Activated T-cell treated with anti-CD3 and anti-CD28 coated beads for 48 hours (primary cell): ENCODE measurements at places on chromosomes 13 and 19.

DNA sequence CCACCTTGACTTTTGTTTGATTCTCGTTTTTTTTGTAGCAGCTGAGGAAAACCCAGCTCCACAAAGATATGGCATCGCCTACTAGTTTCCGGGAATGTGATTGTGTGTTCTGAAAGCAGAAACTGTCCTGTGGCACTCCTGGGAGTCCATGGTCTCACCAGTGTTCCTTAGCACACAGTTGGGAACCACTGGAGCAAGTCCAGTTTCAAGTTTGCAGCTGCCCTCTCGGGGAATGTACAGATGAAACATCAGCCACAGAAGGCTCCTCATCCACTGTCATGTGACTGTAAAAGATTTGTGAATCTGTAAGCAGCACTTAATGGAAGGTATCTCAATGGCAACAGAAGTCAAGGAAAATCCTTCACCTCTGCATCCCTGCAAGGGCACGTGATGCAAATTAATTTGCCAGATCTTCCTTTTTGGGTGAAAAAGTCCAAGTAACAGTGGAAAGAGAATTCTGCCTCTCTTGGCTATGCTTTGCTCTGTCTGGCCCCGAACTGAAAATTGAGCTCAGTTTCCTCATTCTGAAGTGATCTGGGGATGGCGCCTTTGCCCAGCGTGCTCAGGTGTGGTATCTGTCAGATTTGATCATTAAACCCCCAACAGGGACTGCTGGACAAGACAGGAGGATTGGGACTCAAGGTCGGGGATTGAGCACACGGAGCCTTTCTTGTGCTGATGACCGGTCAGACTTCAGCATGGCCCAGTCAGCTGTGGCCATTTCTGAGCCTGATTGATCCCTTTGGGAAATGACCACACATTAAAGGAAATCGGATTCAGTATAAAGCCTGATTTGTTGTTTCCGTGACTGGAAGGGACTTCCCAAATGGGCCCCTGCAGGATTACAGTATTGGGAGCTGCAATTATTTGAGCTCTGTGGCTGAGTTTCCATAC, 58.8 kb downstream of the ING1 start:
- DNase-seq: no peak

GRCh38 chr13:77430377-77430951, 103.6 kb upstream of the MYCBP2 start:
- no peak for DNase-seq

- no peak for DNase-seq
These were observed 15.0 kb downstream of the MRPS12 start for GRCh38 chr19:38945562-38946228.

GRCh38 chr13:60435762-60436374, 38.8 kb downstream of the TDRD3 start:
- DNase-seq: no peak

- DNase-seq: no peak
These were observed 11.7 kb downstream of the MKNK2 start for GRCh38 chr19:2039089-2039958.

- DNase-seq: no peak
These were observed 15.5 kb downstream of the SERP2 start for GRCh38 chr13:44389060-44389666.

DNA sequence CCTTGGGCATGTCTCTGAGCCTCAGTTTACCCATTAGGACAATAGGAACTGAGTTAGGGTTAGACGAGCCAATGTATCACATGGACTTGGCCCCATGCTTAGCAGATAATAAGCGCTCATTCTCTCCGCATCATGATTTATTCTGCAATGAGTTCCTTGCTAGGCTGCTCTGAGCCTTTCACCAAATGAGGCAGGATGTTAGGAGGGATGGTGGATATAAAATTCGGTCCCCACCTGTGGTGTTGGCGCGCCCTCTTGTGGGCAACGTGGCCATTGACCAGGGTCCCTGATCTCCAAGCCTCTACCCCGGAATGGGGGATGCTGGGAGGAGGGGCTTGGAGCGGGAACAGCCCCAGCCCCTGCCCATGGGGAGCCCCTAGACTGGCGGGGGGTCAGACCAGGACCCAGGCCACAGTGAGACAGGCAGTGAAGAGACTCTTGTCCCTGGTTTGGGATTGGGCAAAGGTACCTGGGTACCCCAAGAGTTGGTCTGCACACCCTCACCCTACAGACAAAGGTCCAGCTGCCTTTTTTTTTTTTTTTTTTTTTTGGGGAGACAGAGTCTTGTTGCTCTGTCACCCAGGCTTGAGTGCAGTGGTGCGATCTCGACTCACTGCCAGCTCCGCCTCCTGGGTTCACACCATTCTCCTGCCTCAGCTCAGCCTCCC, 43.9 kb downstream of the CERS4 start:
- DNase-seq: peak; percentile 76

DNA sequence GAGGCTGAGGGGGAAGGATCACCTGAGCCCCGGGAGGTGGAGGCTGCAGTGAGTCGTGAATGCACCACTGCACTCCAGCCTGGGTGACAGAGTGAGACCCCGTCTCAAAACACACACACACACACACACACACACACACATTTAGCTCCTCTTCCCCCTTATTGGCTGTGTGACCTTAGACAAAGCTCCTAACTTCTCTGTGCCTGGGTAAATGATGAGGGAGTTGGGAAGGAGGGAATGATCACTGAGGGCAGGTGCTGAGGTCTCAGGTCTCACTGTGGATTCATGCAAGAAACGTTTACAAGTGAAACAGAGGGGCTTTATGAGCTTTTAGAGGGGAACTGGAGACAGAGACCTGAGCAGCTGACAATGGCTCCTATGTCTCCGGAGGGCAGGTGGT, 16.9 kb upstream of the BCL3 start:
- DNase-seq: no peak

DNA sequence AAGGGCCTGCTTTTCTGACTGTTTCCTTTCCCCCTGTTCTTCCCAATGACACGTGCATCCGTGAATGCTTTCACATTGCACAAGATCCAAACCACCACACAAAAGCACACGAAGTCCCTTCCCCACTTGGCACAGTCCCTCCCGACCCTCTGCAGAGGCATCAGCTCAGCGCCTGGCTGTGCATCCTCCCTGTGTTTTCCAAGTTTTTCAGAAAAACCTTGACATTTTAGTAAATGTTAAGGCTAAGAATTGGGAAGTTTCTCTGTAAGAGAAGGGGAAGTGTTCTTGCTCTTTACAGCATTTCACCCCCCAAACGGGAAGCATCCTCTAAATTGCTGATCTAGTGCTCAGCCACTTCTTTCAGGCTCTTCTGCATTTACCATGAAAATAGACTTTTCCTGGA, 94.5 kb upstream of the TM9SF2 start:
- DNase-seq: no peak

GRCh38 chr19:10820173-10820572, 15.8 kb downstream of the TMED1 start:
- DNase-seq: no peak

DNA sequence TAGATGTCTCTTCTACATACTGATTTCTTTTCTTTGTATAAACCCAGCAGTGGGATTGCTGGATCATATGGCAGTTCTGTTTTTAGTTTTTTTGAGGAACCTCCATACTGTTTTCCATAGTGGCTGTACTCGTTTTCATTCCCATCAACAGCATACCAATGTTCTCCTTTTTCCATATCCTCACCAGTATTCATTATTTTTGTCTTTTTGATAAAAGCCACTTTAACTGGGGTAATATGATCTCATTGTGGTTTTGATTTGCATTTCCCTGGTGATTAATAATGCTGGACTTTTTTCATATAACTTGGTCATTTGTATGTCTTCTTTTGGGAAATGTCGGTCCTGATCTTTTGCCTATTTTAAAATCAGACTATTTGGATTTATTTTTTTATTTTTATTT, 108.5 kb downstream of the PAN3 start:
- DNase-seq: no peak

DNA sequence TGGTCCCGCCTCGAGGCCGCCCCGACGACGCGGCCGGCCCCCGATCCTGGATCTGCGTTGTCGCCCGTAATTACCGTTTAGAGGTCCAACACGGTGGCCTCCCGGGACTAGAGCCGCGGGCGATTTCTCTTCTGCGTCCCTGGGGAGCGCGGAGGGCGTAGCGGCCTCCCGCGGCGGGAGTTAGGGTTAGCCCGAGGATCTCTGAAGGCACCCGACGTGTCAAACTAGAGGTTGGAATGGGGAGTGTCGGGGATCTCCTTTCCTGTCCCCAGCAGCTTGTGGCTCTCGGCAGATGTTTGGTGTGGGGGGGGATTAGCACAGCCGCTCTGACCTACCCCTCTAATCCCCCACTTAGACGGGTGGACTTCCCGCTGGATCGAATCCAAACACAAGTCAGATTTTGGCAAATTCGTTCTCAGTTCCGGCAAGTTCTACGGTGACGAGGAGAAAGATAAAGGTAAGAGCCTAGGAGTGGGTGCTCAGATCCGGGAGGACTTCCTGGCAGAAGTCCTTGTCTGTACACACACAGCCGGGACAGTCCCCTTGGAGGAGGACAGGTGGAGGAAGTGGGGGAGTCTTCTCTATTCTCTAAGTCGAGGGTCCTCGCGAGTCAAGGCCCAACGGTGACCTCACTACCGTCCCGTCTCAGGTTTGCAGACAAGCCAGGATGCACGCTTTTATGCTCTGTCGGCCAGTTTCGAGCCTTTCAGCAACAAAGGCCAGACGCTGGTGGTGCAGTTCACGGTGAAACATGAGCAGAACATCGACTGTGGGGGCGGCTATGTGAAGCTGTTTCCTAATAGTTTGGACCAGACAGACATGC, 581 bp downstream of the CALR start:
- no peak for DNase-seq

GRCh38 chr19:5072115-5072514, 103.2 kb downstream of the KDM4B start:
- DNase-seq: no peak

DNA sequence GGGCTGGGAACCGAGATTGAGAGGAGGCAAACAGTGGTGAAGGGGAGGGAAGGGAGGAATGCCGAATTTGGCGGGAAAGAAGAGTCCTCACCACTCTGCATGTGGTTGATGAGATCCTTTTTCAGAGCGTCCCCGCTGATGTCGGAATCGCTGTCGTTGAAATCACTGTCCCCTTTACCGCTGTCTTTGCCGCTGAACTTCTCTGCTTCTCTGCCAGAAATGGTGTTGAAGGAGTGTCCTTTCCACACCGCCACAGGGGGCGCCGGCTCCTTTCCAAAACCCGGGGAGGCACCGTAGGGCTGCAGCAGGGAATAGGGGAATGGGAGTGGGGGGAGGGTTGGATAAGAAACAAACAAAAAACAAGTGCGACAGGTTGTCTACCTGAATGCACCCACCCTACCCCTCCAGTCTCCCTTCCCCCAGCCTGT, 3.1 kb downstream of the PCDH8 start:
- DNase-seq: peak; percentile 4

DNA sequence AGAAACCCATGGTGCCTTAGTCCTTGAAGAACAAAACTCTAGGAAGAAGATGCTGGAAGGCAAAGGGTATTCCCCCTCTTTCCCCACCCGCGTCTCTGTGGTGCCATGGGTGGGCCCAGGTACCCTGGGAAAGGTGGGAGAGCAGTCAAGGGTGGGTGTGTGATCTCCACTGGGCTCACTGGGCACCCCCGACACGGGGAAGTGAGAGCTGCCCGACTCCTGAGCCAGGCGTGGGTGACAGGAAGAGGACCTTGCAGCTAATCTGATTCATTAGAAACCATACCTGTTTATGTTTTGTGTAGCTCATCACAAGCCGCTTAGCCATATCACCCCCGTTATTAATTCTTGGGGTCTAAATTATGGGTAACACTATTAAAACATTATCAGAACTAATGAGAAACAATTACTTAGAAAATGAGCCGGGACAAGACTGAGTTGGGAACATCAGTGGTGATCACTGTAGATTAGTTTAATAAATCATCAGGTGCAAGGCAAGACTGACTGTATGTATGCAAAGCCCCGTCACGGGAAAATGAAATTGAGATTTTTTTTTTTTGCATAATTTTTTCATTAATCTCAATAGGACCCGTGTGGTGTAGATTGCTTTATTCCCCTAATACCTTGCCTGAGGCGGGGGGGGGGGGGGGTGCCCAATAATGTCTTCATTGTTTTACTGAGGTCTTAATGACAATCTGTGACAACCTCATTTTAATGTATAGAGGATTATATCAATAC, 77.3 kb downstream of the ZIC5 start:
- DNase-seq: no peak
